ENCODE measurements at places on chromosomes 13 and 19.

GRCh38 chr13:66826398-66826797 lies 403.7 kb downstream of the PCDH9 start:
- no peak for DNase-seq

DNA sequence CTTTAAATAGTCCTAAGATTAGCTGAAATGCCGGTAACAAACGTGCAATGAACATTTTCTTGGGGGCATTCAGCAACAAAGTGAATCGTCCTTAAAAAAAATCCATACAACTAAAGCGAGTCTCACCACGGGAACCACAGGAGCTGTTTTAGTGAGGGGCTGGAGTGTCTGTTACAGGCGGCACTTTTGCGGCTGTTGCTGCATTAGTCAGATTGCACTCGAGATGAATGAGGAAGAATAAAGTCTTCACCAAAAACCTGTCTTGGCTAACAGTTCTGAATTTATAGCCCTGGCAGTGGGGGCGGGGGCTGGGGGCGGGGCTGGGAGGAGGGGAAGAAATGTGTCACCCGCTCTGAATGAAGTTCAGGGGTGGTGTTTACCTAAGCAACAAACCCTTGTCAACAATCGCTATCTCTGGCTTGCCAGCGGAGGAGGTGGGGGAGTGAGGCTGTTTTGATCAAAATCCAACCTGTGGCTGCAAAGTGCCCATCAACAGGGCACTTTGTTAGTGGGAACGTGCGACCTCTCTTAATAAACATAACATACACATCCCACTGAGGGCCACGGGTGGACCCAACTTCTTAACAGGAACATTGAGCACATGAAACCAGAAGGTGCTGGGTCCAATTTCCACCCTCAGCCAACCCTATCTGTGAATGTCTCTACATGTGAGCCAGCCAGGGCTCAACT lies 44.5 kb downstream of the RFX2 start:
- DNase-seq, result peak; percentile 35

- no peak for DNase-seq
These were observed 18.8 kb downstream of the UBE2L5 start for GRCh38 chr13:30440910-30441703.

GRCh38 chr19:18306888-18307260 lies 16.0 kb downstream of the LSM4 start:
- DNase-seq, result no peak

DNA sequence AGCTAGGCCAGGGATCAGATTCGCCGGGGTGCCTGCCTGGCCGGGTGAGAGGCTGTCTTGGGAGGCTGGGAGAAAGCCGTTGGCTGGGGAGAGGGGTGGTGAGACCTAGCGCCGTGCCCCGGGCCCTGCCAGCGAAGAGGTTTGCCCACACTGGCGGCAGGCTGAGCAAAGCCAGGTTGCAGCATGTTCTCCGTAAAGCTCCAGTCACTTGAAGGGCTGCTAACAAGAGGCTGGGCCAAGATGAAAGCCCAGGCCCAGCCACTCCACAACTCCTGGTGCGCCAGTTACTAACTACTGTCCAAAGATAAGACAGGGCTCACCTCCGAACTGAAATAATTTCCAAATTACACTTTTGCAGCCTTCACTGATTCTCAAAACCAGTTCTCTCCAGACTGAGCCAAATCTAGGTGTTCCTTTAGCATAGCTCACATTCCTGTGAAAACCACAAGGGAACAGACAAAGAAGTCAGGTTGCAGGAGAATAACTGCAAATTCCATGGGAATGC lies 16.3 kb downstream of the ELAVL1 start:
- DNase-seq, result no peak

- DNase-seq, result no peak
These were observed 758.7 kb downstream of the SLITRK5 start for GRCh38 chr13:88429862-88430261.

GRCh38 chr13:40780822-40781401 lies 8.5 kb upstream of the SLC25A15 start:
- no peak for DNase-seq

GRCh38 chr13:109154546-109154945 lies 525.1 kb downstream of the MYO16 start:
- no peak for DNase-seq

GRCh38 chr13:36125841-36126240 lies 5.3 kb downstream of the DCLK1 start:
- no peak for DNase-seq

- DNase-seq, result no peak
These were observed 20.6 kb upstream of the TNFSF11 start for GRCh38 chr13:42553098-42554046.

DNA sequence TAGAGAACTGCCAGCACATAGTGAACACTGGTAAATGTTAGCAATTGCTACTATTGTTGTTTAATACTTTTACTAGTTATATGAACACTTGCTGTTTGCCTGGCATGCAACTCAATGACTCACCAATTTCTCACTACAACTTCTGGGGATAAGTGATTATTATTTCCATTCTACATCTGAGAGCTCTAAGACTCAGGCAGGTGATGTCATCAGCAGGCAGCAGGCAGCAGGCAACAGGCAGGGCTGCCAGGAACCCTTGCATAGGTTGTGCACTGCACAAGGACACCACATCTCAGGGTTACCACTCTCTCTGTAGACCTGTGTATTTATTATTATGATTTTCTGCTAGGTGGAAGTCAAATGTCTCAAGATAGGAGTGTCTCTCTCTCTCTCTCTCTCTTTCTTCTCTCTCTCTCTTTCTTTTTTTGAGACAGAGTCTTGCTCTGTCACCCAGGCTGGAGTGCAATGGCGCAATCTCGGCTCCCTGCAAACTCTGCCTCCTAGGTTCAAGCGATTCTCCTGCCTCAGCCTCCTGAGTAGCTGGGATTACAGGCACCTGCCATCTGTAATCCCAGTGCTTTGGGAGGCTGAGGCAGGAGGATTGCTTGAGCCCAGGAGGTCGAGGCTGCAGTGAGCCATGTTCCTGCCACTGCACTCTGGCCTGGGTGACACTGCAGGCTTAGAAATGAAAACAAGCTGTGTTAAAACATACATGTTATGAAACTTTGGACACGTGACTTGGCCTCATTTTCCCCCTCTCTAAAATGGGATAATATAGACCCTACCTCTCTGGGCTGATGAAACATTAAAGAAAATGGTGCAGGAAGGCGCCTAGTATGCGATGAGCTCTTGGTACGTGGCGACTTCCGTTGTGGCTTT lies 22.7 kb downstream of the HPN start:
- DNase-seq, result no peak

GRCh38 chr19:991174-991931 lies 7.2 kb downstream of the WDR18 start:
- DNase-seq, result peak; percentile 91
